Stimulated activated CD8-positive, alpha-beta memory T cell treated with anti-CD3 and anti-CD28 coated beads, Interleukin-15, amount 100 ng/mL, for 4 hours (primary cell): ENCODE measurements at places on chromosomes 1 and 21.

- no peak for DNase-seq
These were observed 665 bp downstream of the EFHD2 start for GRCh38 chr1:15410223-15410883.

DNA sequence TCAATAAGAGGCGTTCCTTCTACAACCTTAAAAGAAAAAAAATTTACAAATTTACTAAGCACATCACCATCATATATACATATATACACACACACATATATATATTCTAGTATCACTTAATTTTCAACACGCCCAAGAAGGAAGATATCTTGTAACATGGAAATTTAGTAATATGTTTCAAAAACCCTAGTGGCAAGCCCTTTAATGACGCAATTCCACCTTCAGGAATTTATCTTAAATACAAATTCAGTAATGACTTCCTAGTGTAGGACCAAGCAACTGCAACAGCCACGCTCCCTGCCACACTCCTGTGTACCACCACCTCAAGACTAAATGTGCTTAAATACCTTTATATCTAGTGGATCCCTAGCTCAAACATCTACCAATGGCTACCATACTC, 12.5 kb downstream of the LBR start:
- no peak for DNase-seq

GRCh38 chr1:100461222-100461621, 76.7 kb upstream of the GPR88 start:
- DNase-seq, result no peak

- no peak for DNase-seq
These were observed 25.0 kb upstream of the GRIK3 start for GRCh38 chr1:37059346-37059745.

DNA sequence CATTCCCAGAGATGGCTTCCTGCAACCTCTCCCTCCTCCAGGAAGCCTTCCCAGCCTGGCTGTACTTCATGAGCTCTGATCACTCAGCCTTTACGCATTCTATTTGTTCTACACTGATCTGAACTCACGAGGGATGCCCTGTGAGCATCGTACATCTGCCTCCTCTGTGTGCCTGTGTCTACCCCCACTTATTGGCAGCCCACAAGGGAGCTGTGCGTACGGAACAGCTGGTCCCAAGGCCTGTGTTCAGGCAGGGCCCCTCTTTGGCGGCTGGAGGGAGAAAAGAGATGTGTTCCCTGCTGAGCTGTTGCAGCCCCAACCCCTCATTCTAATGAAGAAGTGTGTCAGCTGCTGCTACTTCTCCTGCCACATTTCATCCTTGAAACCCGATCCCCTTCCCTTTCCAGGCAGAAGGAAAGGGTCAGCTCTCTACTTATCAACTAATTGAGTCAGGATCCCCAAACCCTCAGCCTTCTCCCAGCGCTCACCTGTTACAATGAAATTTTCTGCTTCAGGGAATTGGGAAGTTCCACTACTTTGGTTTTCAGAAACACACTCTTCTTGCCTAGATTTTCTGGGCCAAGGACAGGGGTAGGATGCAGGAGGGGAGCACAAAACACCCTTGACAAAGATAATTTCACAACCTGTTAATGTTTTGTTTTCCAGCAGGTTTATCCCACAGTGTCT, 3.2 kb downstream of the INKA2 start:
- DNase-seq, result no peak

GRCh38 chr1:205716371-205717132, 33.4 kb downstream of the NUCKS1 start:
- no peak for DNase-seq

GRCh38 chr1:216034506-216034905, 388.7 kb downstream of the USH2A start:
- DNase-seq, result no peak

- no peak for DNase-seq
These were observed 101.9 kb downstream of the SLC45A1 start for GRCh38 chr1:8419861-8420260.

DNA sequence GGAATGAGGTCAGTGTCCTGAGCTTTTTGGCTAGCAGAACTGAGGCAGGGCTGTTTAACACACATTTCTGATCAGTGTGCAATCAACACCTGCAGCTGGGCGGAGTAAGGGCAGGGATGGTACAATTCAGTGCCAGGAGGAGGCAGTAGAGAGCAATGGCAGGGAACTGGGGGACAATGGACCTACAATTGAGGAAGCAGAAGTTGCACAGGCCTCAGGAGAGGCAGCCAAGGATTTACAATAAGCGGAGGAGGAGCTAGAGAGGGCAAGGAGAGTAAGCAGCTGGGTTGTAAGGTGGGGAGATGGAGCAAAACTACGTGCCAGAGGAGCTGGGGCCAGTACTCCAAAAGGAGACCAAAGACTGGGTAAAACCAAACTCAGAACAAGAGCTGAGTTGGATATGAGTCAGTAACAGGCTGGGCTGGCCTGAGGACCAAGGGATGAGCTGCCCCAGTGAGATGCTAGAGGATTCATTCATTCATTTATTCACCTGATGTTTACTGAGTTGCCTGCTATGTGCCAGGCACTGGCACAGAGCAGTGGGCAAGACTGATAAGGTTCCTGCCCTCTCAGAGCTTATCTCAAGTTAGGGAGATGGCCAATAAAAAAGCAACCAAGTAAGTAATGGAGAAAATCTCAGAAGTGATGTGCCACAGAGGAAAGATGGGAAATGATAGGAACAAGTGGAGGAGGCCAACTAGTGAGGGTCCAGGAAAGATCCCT, 10.4 kb upstream of the GALE start:
- DNase-seq, result no peak

GRCh38 chr21:36729310-36729970, 30.5 kb downstream of the SIM2 start:
- DNase-seq, result no peak

DNA sequence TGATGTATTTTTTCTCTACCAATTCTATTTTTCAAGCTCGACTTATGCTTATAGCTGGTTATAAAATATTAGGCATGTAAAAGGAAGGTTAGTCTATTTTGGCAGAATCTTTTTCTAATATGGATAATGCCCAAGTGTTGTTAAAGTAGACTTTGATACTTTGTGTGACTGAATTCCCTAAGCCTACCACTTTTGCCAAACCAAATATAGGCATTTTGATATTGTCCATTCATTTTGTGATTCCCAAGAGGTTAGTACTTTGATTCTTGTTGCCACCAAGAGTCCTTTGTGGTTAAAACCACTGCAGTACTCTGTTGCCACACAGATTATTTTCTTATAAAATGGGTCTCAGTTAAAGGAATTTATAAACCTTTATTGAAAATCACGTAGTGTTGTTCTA, 4.2 kb downstream of the WDR3 start:
- no peak for DNase-seq

GRCh38 chr21:36904093-36904666, 62.3 kb downstream of the HLCS start:
- no peak for DNase-seq

- no peak for DNase-seq
These were observed 746.5 kb upstream of the CHRM3 start for GRCh38 chr1:238639861-238640260.

DNA sequence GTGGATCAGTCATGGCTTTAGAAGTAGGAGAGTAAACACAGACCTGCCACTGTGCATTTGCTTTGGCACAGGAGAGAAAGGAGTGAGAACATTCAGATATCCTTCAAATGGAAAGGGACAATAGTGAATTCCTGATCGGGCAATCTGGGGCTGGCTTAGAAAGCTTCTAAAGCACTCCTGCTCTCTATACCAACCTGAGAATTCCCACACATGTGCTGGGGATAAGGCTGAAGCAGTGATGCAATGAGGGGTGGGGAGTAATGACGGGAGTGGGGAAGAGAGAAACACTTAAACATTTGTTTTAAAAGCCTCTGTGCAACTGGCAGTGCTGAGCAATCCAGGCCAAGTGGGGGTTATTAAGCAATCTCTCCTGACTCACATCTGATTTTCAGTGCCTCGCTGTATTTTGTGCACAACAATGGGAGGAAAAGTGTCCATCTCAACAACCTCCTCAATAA, 108.8 kb downstream of the KIAA0319L start:
- no peak for DNase-seq

GRCh38 chr1:914131-914890, 9.4 kb upstream of the SAMD11 start:
- no peak for DNase-seq

GRCh38 chr1:57925226-57925625, 501.4 kb upstream of the DAB1 start:
- DNase-seq, result no peak

DNA sequence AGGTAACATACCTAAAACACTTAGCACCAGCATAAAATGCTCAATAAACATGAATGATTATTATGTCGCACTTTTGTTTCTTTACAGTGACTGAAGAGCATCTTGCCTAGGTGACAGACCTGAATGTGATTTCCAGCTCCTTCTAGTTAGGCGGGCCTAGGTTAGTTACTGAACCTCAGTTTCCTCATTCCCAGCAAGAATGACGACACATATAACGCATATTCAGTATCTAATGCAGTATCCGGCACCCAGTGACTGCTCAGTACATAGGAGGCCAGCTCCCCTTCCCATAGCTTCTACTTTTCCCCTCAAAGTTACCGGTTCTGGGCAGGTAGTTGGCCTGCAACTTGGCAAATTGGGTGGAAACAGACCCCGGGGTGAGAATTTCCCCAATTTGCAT, 763 bp downstream of the AUNIP start:
- DNase-seq, result no peak

DNA sequence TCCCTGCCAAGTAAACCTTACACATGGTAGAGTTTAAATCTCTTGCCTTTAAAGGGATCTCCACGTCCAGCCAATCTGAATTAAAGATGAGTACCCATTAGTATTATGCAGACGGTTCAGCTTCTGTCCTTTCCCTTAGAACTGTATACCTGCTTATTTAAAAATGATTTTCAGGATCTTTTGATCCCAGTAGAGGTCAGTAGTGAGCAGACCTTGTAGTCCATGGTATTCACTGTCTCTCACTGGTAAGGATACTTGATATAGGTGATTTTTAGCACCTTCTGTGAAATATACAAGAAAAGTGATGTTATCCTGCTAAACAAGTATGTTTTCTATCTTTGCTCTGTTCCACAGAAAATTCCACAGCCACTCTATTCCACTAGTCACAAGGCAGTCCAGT, 1211.6 kb upstream of the ADGRL4 start:
- DNase-seq, result no peak

GRCh38 chr1:14003552-14003951, 303.6 kb downstream of the PRDM2 start:
- DNase-seq, result no peak

DNA sequence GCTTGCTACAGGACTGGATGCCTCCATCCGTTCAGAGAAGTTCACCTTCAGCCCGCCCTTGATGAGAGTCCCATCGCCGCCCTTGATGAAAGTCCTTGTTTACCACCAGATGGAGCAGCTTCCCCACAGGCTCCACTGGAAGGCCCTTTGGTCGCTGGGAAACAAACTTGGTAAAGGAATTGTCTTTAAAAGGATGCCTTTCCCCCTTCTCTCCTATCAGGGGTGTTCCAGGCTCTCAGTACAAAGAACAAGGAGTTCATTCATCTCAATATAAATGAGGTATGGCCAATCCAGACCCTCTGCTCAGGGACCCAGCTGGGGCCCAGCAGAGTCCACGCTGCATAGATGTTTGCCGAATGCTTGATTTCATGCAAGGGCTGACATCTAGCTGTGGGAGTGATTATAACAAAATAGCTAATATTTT, 50.8 kb downstream of the CAPN9 start:
- DNase-seq, result no peak

GRCh38 chr1:151401125-151401788, 1.9 kb downstream of the PSMB4 start:
- DNase-seq, result no peak

- no peak for DNase-seq
These were observed 8.5 kb downstream of the VPS45 start for GRCh38 chr1:150076066-150076465.

GRCh38 chr1:216826214-216826613, 103.0 kb upstream of the ESRRG start:
- DNase-seq, result no peak

GRCh38 chr21:29434081-29434480, 135.4 kb downstream of the BACH1 start:
- no peak for DNase-seq

GRCh38 chr1:214472364-214472763, 79.0 kb downstream of the PTPN14 start:
- no peak for DNase-seq

DNA sequence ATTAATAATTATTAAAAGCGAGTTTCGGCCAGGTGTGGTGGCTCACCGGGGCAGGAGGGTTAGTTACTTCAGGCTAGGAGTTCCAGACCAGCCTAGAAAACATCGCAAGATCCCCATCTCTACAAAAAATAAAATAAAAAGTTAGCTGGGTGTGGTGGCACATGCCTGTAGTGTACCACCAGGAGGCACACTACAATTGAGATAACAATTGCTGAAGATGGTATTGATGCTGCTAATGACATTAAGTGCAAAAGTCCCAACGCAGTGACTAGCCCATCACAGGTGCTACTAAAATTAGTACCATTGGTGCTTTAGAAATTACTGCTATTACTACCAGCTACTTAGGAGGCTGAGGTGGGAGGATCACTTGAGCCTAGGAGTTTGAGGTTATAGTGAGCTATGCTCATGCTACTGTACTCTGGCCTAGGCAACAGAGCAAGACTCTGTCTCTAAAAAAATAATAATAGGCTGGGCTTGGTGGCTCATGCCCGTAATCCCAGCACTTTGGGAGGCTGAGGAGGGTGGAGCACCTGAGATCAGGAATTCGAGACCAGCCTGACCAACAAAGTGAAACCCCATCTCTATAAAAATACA, 156.6 kb downstream of the GREM2 start:
- no peak for DNase-seq

- no peak for DNase-seq
These were observed 4.3 kb downstream of the DDAH1 start for GRCh38 chr1:85460555-85461088.

GRCh38 chr1:22575532-22576149, 12.4 kb downstream of the EPHA8 start:
- DNase-seq, result no peak

DNA sequence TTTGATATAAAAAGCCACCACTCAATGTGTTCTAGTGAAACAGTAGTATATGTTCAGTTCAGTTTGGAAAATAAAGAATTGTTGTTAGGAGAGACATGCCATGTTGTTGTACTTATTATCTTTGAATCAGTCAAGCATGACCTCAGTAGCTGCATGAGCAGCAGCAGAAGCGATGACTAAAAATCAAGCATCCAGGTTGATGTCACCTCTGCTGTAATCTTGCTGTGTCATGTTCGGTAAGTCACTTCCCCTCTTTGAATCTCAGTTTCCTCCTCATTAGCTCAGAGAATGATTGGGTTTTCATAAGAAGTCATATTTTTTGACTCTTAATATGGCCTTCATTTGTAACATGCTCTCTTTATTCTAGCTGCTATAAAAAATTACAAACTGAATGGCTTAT, 428.4 kb upstream of the B3GALT2 start:
- DNase-seq, result no peak

- no peak for DNase-seq
These were observed 86.4 kb upstream of the F3 start for GRCh38 chr1:94627771-94628498.

GRCh38 chr21:33174756-33175155, 55.0 kb upstream of the IFNAR2 start:
- DNase-seq, result no peak

DNA sequence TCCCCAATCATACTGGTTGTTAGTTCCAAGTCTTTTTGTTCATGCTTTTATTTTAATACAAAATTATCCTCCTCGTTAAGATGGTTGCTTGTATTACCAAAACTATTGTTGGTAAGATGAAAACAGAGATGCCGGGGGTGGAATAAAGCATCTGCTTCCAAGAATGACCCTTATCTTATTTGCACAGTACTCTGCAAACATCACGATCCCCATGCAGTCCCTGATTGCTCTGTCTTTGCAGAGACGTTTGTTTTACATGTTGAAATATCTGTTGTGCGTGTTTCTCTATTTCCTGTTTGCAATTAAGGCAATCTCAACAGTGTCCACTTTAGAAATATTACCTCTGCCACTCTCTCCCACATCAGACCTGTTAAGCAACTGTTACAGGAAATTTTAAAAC, 141.3 kb upstream of the NCAM2 start:
- DNase-seq, result no peak
